ENCODE measurements at places on chromosomes 1 and 21.
A peak's percentile ranks its signal among the peaks of the same experiment; 100 is the strongest.

- DNase-seq = no peak
These were observed 44.4 kb downstream of the CACHD1 start for GRCh38 chr1:64514197-64514765.

GRCh38 chr1:215878843-215879242, 311.7 kb downstream of the KCTD3 start:
- no peak for DNase-seq

DNA sequence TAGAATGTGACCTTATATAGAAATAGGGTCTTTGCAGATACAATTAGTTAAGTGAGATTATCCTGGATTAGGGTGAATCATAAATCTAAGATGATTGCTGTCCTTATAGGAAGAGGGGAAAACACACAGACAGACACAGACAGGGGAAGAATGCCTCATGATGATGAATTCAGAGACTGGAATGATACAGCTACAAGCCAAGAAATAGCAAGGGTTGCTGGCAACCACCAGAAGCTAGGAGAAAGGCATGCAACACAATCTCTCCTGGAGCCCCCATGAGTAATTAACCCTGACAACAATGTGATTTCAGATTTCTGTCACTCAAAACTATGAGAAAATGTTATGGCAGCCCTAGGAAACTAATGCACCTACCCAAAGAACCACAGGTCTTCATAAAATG, 19.1 kb upstream of the PPIH start:
- DNase-seq = no peak

GRCh38 chr1:96865731-96866685, 144.4 kb downstream of the PTBP2 start:
- no peak for DNase-seq

- no peak for DNase-seq
These were observed 4.2 kb upstream of the RNF11 start for GRCh38 chr1:51231896-51232295.

- no peak for DNase-seq
These were observed 22.0 kb downstream of the HHIPL2 start for GRCh38 chr1:222525951-222526350.

DNA sequence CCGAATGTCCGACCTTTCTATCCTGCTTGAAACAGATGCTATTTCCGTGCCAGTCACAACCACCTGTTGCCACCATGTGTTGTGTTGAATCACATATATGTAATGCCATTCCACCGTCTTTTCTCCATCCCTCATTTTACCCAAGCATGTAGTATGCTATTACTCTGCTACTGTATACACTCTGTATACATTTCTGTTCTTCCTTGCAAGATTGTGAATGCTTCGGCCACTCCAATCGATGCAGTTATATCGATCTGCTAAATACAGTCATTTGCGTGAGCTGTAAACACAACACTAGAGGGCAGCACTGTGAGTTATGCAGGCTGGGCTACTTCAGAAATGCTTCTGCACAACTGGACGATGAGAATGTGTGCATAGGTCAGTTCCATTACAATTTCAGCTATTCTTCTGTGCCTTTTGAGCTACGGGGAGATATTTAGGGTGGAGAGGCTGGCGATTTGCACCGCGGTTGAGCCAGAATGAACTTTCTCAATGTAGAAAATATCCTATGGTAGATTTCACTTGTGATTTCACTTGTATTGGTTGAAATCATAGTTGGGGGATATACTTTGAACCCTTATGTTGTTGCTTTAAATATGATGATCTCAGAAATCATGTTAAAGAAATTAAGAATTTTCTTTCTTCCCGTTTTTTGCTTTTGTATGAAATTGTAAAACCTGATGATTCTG, 289.8 kb downstream of the NTNG1 start:
- peak; percentile 2 for DNase-seq

- no peak for DNase-seq
These were observed 47.3 kb downstream of the GPR161 start for GRCh38 chr1:168089326-168089978.

GRCh38 chr1:58446368-58446767, 100.2 kb downstream of the OMA1 start:
- DNase-seq = no peak

DNA sequence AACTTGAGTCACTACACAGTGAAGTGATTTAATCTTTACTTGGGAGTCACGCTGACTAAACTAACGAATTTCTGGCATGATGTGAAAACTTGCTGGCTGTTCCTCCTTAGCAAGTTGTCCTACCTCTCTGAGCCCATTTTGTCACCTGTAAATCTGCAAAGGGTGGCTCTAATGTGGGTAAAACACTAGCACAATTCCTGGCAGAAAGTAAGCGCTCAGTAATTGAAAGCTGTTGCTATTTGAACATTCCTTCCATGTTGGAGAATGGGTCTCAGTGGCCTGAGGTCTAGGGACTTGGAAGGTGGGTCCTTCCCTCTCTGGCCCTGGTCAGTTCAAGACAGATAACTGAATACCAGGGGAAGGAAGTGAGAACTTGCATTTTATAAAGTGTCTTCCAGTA, 309.0 kb upstream of the PROX1 start:
- DNase-seq = no peak

DNA sequence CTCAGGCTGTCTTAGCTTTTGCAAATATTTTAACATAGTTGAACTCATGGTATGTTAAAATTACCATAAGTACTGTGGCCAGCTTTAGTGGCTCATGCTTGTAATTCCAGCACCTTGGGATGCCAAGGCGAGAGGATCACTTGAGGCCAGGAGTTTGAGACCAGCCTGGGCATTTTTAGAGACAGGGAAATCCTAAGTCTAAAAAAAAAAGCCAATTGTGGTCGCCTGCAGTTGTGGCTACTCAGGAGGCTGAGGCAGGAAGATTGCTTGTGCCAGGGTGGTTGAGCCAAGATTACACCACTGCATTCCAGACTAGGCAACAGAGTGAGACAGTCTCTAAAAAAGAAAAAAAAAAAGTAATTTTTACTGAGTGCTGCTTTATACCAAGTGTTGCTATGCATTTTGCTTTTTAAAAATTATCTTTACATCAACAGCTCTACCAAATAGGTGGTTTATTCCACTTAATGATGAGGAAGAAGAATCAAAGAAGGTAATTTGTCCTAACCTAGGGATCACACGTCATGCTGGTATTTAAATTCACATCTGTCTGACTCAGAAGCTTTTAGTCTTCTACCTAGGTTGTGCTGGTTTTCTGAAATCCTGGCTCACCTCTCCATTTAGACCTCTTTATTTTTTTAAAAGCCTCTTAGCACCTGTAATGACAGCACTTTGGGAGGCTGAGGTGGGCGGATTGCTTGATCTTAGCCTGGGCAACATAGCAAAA, 16.8 kb downstream of the PPP1R12B start:
- no peak for DNase-seq

DNA sequence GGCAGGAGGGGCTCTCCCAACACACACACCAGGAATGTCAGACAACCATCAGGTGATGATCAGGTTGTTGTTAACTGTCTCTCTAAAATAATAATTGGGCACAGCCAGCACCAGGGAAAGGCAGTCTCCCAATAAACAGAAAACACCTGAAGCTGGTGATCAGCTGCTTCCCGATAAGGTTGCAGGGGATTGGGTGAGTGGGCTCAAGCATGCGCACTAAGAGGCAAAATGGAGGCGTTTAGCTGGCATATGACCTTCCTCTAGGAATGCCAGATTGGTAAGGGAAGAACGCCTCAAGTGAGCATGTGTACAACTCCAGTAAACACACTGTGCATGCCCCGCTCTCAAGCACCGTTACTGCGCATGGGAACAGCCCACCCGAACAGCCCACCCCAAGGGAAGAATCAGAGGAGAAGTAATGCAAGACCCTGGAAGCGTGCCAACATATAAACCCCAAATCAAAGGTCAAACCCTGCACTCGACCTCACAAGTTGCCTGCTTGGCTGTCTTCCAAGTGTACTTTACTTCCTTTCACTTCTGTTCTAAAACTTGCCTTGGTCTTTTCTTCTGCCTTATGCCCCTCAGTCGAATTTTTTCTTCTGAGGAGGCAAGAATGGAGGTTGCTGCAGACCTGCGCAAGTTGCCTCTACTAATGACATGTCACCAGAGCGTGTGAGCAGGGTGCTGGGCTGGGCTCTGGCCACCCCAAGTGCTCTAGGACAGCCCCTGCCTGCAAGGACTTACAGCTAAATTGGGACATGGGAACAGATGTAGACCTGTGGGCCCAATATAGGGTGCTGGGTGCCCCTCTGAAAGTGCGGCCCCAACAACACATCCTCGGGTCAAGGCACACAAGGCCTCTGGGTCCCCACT, 200.8 kb downstream of the RHOU start:
- no peak for DNase-seq

DNA sequence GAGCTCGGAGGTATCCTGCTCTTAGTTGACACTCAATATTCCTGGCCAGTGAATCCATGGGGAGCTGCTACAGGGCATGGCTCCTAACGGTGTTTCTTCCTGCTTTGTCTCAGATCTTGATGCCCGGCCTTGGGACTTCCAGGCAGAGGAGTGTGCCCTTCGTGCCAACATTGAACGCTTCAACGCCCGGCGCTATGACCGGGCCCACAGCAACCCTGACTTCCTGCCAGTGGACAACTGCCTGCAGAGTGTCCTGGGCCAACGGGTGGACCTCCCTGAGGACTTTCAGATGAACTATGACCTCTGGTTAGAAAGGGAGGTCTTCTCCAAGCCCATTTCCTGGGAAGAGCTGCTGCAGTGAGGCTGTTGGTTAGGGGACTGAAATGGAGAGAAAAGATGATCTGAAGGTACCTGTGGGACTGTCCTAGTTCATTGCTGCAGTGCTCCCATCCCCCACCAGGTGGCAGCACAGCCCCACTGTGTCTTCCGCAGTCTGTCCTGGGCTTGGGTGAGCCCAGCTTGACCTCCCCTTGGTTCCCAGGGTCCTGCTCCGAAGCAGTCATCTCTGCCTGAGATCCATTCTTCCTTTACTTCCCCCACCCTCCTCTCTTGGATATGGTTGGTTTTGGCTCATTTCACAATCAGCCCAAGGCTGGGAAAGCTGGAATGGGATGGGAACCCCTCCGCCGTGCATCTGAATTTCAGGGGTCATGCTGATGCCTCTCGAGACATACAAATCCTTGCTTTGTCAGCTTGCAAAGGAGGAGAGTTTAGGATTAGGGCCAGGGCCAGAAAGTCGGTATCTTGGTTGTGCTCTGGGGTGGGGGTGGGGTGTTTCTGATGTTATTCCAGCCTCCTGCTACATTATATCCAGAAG, 16.7 kb downstream of the ALX3 start:
- DNase-seq = peak; percentile 57

DNA sequence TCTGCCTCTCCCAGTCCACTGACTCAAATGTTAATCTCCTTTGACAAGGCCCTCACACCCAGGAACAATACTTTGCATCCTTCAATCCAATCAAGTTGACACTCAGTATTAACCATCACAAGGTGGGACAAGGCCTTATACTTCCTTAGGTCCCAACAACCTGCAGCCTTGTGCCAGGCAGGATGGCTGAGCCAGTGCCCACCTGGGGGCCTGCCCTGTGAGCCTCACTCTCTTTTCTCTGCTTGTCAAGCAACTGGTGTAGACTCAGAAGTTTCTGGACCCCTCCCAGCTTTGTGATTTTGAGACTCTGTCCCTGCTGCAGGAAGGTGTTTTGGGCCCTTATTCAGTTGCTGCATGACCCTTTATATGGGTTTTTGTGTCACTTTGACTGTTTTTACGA, 310.0 kb upstream of the C1orf174 start:
- no peak for DNase-seq

DNA sequence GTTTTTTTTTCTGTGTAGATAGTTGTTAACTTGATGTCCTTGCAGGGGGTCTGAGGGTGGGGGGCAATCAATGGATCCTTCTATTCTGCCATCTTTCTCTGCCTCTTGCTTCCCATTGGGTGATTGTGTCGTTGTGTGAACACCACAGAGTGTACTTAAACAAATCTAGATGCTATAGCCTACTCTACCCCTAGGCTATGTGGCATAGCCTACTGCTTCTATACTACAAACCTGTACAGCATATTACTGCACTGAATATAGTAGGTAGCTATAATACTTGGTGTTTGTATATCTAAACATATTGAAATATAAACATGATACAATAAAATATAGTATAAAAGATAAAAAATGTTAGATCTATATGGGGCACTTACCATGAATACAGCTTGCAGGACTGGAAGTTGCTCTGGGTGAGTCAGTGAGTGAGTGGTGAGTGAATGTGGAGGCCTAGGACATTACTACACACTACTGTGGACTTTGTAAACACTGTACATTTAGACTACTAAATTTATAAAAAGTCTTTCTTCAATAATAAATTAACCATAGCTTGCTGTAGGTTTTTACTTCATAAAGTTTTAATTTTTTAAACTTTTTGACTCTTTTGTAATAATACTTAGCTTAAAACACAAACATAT, 105.4 kb downstream of the CENPF start:
- DNase-seq = no peak

DNA sequence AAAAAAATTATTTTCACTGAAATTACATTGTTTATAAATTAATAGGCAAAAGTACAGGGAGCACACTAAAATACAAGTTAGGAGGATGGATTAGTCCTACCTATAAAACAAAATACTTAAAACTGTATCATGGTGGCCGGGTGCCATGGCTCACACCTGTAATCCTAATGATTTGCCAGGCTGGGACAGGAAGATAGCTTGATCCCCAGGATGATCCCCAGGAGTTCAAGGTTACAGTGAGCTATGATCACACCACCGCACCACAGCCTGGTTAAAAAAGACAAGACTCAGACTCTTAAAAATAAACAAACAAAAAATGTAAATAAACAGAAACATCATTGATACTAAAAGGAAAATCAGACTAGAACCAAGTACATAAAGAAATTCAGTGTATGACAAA, 53.5 kb downstream of the ASH1L start:
- DNase-seq = no peak

DNA sequence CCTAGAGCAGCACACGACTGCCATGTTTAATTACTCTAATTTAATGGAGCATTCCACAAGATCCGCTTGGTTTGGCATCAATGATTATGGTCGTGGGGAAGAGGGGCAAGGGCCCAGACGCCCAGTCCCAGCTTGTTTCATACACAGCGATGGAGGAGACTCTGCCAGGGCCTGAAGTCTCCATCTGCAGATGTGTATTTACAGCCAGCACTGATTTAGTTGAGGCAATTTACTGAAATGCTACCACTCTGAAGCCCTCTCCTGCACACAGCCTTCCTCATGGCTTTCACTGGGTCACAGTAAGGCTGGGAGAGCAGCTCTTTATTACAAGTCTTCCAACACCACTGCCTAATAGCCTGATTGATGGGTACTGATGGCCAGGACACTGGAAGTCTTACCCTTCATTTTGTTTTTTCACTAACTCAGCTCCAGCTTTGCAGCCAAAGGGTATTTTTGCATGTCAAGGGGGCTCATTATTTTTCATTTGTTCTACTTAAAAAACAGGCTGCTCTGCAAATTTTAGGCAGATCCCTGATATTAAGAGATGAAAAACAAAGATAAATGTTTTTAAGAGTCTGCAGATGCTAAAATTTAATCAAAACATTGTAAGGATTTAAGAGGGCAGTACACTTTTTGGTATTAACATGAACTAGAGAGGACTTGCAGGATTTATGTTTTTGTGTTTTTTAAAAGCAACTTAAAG, 236.3 kb downstream of the SIPA1L2 start:
- no peak for DNase-seq

All from activated CD4-positive, alpha-beta T cell treated with anti-CD3 and anti-CD28 coated beads, Interleukin-2, amount 50 U/mL, for 24 hours (primary cell).